ENCODE measurements at places on chromosomes 2 and 18.

- H3K4me1 ChIP-seq = no peaks in the 10 kb centered on the region
- H3K27ac ChIP-seq = no peak overlapping the region
- no peaks in the 10 kb centered on the region for H3K27me3 ChIP-seq
- no peak for DNase-seq
- peaks cover 64% of the 10 kb centered on the region for H3K36me3 ChIP-seq
These were observed 95.0 kb downstream of the DGKD start for GRCh38 chr2:233449081-233449901.

DNA sequence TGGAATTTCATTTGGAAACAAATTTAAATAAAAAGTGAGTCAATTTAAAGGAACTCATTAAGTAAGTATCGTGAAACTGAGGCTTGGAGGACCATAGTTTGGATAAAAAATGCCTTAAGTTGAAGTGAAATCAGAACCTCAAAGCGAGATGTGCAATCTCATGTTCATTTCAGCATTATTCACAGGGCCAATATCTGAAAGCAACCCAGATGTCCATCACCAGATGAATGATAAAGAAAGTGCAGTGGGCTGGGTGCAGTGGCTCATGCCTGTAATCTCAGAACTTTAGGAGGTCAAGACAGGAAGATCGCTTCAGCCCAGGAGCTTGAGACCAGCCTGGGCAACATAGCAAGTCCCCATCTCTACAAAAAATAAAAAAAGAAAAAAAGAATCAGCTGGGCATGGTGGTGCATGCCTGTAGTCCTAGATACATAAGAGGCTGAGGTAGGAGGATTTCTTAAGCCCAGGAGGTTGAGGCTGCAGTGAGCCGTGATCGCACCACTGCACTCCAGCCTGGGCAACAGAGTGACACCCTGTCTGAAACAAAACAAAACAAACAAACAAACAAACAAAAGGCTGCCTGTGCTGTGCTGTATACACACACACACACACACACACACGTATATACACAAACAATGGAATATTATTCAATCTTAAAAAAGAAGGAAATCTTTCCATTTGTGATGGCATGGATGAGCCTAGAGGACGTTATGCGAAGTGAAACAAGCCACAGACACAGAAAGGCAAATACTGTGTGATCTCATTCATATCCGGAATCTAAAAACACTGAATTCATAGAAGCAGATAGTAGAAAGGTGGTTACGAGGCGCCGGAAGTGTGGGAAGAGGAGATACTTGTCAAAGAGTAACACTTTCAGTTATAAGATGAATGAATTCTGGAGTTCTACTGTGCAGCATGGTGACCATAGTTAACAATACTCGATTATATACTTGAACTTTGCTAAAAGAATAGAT, 14.5 kb downstream of the SH3RF3 start:
- H3K27ac ChIP-seq = no peak overlapping the region
- no peaks in the 10 kb centered on the region for H3K4me1 ChIP-seq
- H3K4me3 ChIP-seq = no peak overlapping the region
- DNase-seq = no peak

GRCh38 chr2:111698089-111698488, 185.9 kb downstream of the ANAPC1 start:
- H3K27ac ChIP-seq = no peak overlapping the region
- H3K4me3 ChIP-seq = no peak overlapping the region
- no peaks in the 10 kb centered on the region for H3K27me3 ChIP-seq
- no peaks in the 10 kb centered on the region for H3K36me3 ChIP-seq
- DNase-seq = no peak
- peaks cover 4% of the 10 kb centered on the region for H3K4me1 ChIP-seq

DNA sequence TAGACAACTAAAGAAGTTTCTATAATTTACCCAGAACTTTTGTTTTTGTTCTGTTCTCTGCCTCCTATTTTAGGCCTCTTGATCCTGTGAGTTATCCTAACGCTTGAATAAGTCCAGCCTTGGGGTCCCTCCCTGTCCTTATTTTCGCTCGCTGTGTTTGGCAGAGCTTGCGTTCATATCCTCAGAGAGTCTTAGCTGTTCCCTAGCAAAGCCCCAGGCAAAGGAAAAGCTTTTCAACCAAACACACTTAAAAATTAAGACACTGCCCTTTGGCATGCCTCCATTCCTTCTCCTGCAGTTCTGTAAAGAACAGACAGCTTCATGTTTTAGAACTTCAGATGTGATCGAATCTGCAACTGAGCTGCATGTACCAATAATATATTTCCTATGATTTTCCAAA, 517.2 kb downstream of the SUCLG1 start:
- H3K36me3 ChIP-seq = no peaks in the 10 kb centered on the region

DNA sequence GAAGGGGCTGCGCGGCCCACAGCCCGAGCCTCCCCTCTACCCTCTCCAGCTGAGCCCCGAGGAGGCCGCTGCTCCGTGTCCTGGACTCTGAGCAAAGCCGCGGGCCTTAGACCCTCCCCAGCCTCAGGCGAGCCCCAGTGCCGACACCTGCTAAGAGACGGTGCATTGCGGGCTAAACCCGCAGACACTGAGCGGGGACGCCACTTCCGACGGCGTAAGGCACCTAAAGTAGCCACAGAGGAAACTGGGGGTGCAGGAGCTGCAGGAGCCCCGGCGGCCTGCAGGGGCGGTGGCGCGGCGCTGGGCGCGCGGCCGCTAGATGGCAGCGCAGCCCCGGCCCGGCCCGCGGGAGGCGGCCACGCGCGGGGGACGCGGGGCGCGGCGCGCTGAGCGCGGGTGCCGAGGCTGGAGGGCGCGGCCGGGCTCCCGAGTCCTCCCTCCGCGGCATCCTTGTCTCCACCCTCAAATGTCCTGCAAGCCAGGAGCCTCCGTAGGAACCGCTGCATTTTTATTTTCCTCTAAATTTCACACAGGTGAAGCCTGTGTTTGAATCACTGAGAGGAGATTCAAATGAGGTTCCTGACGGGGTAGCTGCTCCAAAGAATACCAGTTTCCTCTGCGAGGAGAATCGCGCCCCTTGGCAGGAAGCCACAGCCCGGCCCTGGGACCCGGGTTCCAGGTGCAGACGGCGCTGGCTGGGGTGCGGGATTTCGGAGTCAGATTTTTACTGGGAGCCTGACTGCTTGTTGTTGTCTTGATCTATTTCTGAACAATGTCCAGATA, 650.5 kb downstream of the GALR1 start:
- peaks cover 33% of the 10 kb centered on the region for H3K27me3 ChIP-seq
- H3K36me3 ChIP-seq = no peaks in the 10 kb centered on the region
- peaks cover 2% of the 10 kb centered on the region for H3K4me1 ChIP-seq
- peak overlapping the region; percentile 38 for H3K4me3 ChIP-seq
- H3K27ac ChIP-seq = no peak overlapping the region
- DNase-seq = no peak
